IMR-90 (cell line): ENCODE measurements at places on chromosomes 2 and 18. TPM values are rescaled to one million over a fixed set of nuclear protein-coding genes. Genes with fewer than 3 reads are reported as not detected.

Gene KIDINS220
- 63.4 and 80.3 TPM in 2 replicates for total RNA-seq

Gene CDCA7
- total RNA-seq, result 11.4 and 12.0 TPM in 2 replicates

- H3K4me1 ChIP-seq, result peaks cover 32% of the 10 kb centered on the region
- no peaks in the 10 kb centered on the region for H3K36me3 ChIP-seq
- no peaks in the 10 kb centered on the region for H3K27me3 ChIP-seq
- DNase-seq, result no peak
Observed at GRCh38 chr2:86000131-86000937, 105.4 kb downstream of the POLR1A start.

- no peak overlapping the region for H3K27ac ChIP-seq
- H3K36me3 ChIP-seq, result peaks cover 24% of the 10 kb centered on the region
- no peaks in the 10 kb centered on the region for H3K27me3 ChIP-seq
- H3K4me3 ChIP-seq, result no peak overlapping the region
- no peak for DNase-seq
- H3K4me1 ChIP-seq, result peaks cover 2% of the 10 kb centered on the region; the same call in 1 of the 2 replicates
Observed at GRCh38 chr2:159445307-159445706, 158.8 kb upstream of the WDSUB1 start.

- H3K27ac ChIP-seq, result no peak overlapping the region
- no peak overlapping the region for H3K4me3 ChIP-seq
- H3K36me3 ChIP-seq, result peaks cover 1% of the 10 kb centered on the region; the same call in 1 of the 2 replicates
- peak; percentile 73 for DNase-seq
Observed at GRCh38 chr18:7812431-7813063, 245.4 kb downstream of the PTPRM start.

- H3K4me3 ChIP-seq, result no peak overlapping the region
- H3K36me3 ChIP-seq, result no peaks in the 10 kb centered on the region; the same call in 1 of the 2 replicates
- no peak overlapping the region for H3K27ac ChIP-seq
- DNase-seq, result no peak
Observed at GRCh38 chr18:9029131-9029530, 73.4 kb upstream of the NDUFV2 start.

GRCh38 chr2:84766791-84767190 lies 114.1 kb downstream of the TRABD2A start:
- no peaks in the 10 kb centered on the region for H3K36me3 ChIP-seq
- no peak for DNase-seq
- peaks cover 1% of the 10 kb centered on the region; the same call in 1 of the 2 replicates for H3K27me3 ChIP-seq
- H3K4me3 ChIP-seq, result no peak overlapping the region
- no peak overlapping the region for H3K27ac ChIP-seq

GRCh38 chr2:133734716-133735495 lies 166.6 kb upstream of the NCKAP5 start:
- no peak overlapping the region for H3K4me3 ChIP-seq
- DNase-seq, result no peak
- no peaks in the 10 kb centered on the region for H3K36me3 ChIP-seq
- H3K27ac ChIP-seq, result no peak overlapping the region

DNA sequence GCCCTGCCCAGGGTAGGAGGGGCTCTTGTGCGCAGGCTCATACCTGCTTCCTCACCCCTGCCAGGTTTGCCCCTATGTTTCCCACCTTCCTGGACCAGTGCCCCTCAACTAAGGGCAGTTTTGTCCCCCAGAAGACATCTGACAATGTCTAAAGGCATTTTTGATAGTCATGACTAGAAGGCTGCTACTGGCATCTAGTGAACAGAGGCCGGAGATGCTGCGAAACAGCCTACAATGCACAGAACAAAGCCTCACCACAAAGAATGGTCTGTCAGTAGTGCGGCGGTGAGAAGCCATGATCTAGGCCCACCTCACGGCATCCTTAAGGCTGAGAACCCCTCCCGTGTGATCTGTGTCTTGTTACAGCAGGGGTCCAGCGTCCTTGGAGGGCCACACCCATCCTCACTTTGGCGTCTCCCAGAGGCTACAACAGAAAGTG lies 96.0 kb downstream of the TMEM17 start:
- H3K27ac ChIP-seq, result no peak overlapping the region
- no peak for DNase-seq
- no peak overlapping the region for H3K4me3 ChIP-seq
- no peaks in the 10 kb centered on the region for H3K36me3 ChIP-seq
- peaks cover 6% of the 10 kb centered on the region for H3K27me3 ChIP-seq

DNA sequence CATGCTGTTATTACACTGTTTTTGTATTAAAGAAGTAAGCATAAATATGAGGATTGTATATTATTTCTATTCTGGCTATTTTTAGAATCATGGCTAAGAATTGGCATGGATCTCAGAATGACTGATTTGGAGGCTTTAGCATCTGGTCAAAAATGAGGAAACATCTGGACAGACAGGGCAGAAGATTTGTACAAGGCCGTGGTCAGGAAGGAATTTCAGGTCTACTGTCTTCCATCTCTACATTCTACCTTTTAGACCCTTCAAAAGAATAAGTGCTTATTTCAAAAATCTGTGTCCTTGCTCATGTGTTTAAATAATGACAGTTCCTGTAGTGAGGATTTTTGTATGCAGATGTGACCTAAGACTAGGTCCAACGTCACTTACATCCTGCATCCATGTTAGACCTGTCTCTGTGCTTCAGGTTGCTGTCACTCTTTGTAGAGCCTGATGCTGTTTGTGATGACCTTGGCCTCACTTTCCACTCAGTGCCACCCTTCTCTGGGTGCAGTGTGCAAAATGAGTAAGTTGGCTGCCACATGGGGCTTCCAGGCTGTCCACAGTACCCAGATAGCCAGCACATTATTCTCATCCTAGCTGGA lies 54.7 kb upstream of the B3GNT2 start:
- H3K27ac ChIP-seq, result no peak overlapping the region
- H3K4me3 ChIP-seq, result no peak overlapping the region
- no peaks in the 10 kb centered on the region for H3K36me3 ChIP-seq
- no peak for DNase-seq
- H3K27me3 ChIP-seq, result no peaks in the 10 kb centered on the region
- no peaks in the 10 kb centered on the region for H3K4me1 ChIP-seq

GRCh38 chr2:232354069-232354468 lies 24.5 kb upstream of the ALPP start:
- H3K27me3 ChIP-seq, result peaks cover 44% of the 10 kb centered on the region
- no peak for DNase-seq
- no peak overlapping the region for H3K27ac ChIP-seq
- H3K4me1 ChIP-seq, result no peaks in the 10 kb centered on the region

DNA sequence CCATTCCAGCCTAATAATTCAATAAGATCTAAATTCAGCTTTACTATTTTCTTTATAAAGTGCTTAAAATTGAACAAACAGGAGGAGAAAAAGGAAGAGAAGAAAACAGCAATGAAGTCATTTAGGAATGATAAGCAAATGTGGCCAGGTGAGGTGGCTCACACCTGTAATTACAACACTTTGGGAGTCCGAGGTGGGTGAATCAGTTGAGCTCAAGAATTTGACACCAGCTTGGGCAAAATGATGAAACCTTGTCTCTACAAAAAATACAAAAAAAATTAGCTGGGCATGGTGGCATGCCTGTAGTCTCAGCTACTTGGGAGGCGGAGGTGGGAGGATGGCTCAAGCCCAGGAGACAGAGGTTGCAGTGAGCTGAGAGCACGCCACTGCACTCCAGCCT lies 129.0 kb downstream of the CAMKMT start:
- H3K4me1 ChIP-seq, result no peaks in the 10 kb centered on the region
- no peak overlapping the region for H3K27ac ChIP-seq
- no peak overlapping the region for H3K4me3 ChIP-seq
- DNase-seq, result no peak

- peaks cover 2% of the 10 kb centered on the region; the same call in 1 of the 2 replicates for H3K36me3 ChIP-seq
- no peak overlapping the region; the same call in 1 of the 2 replicates for H3K4me3 ChIP-seq
- H3K27me3 ChIP-seq, result no peaks in the 10 kb centered on the region
Observed at GRCh38 chr18:12838178-12838634, 45.8 kb downstream of the PTPN2 start.

- H3K4me1 ChIP-seq, result no peaks in the 10 kb centered on the region
- DNase-seq, result no peak
- H3K4me3 ChIP-seq, result no peak overlapping the region
- H3K27ac ChIP-seq, result no peak overlapping the region
- no peaks in the 10 kb centered on the region for H3K36me3 ChIP-seq
- no peaks in the 10 kb centered on the region for H3K27me3 ChIP-seq
Observed at GRCh38 chr2:83517727-83518368, 941.2 kb downstream of the SUCLG1 start.

GRCh38 chr18:36078751-36079529 lies 11.6 kb upstream of the RPRD1A start:
- H3K27me3 ChIP-seq, result no peaks in the 10 kb centered on the region
- peak; percentile 71 for DNase-seq
- H3K4me1 ChIP-seq, result peaks cover 3% of the 10 kb centered on the region; the same call in 1 of the 2 replicates
- H3K27ac ChIP-seq, result no peak overlapping the region
- H3K36me3 ChIP-seq, result no peaks in the 10 kb centered on the region

DNA sequence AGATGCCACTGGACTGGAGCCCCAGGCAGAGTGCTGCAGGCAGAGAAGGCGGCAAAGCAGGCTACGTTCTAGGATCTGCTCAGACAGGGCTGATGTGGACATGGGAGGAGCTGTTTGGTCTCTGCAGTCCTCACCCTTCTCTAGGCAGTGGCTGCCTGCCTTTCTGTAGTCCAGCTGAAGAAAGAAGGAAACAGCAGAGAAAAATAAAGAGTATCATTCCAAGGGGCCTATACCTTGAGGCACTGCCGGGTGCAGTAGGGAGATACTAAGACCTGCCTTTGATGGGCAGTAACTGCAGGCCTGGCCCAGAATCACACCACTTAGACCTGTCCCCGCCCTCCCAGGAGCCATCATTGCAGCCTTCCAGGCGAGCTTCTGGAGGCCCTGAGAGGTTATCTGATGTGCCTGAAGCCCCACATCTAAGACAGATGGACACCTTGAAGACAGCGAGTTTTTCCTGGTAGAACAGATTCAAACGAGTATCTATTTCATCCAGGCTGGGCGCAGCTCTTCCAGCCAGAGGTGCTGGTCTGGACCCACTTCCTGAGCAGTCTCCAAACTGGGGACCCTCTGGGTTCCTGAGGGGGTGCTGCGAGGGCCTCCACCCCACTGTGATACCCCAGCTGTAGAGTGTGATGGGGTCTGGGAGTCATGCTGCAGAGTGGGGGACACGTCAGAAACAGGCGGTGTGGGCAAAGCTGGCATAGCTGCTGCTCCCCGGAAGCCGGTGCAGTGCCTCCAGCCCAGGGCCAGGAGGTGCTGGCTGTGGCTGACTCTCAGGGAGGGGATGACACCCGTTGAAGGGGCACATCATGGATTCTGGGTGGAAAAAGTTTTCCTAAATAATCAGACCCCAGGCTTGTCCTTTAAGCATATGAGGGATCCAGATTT lies 87.3 kb upstream of the OTOS start:
- no peak overlapping the region for H3K27ac ChIP-seq
- no peak for DNase-seq
- no peaks in the 10 kb centered on the region for H3K36me3 ChIP-seq

- DNase-seq, result no peak
- peaks cover 6% of the 10 kb centered on the region for H3K4me1 ChIP-seq
- no peak overlapping the region for H3K27ac ChIP-seq
- no peaks in the 10 kb centered on the region for H3K36me3 ChIP-seq
- peaks cover 17% of the 10 kb centered on the region; the same call in 1 of the 2 replicates for H3K27me3 ChIP-seq
Observed at GRCh38 chr2:240208096-240208495, 67.6 kb upstream of the OTOS start.

GRCh38 chr2:177153805-177154204 lies 58.8 kb upstream of the HNRNPA3 start:
- H3K4me1 ChIP-seq, result no peaks in the 10 kb centered on the region
- H3K4me3 ChIP-seq, result no peak overlapping the region
- no peak overlapping the region for H3K27ac ChIP-seq
- H3K36me3 ChIP-seq, result no peaks in the 10 kb centered on the region
- peaks cover 14% of the 10 kb centered on the region for H3K27me3 ChIP-seq
- DNase-seq, result no peak

DNA sequence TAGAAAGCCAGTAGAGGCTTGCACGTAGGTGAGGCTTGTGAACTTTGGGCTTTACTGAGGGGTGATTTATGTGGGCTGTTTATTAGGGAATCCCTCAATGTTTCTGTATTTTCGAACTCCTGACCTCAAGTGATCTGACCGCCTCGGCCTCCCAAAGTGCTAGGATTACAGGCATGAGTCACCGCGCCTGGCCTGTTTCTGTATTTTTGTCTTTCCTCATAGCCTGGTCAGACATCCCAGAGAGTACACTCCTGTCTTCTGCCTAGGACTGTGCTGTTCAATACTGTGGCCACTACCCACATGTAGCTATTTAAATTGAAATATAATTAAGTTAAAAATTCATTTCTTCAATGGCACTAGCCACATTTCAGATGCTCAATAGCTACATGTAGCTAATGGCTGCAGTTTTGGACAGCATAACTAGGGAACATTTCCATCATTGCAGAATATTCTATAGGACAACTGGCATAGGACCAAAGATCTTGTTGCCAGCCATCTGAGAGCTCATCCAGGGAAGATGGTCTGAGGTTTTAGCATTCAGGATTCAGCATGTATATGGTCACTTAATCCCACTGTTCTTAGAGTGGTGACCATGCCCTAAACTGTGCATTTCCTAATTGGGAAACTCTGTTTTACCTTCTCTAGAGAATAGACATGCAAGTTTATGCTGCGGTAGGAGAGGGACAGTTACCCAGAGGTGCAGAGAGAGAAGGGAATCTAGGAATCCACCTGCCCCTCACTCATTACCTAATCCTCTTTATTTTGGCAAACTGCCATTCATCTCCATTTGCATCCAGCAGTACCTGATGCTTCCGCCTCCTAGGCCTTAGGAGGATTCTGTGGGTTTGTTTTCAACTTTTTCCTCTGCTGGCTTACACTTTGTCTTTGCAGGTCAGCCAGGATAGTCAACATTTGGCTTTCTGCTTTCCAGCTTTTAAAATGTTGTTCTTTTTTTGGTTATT lies 64.4 kb downstream of the LCLAT1 start:
- no peaks in the 10 kb centered on the region for H3K36me3 ChIP-seq
- no peak overlapping the region for H3K27ac ChIP-seq
- H3K4me3 ChIP-seq, result no peak overlapping the region
- peak; percentile 60 for DNase-seq
- H3K27me3 ChIP-seq, result no peaks in the 10 kb centered on the region

DNA sequence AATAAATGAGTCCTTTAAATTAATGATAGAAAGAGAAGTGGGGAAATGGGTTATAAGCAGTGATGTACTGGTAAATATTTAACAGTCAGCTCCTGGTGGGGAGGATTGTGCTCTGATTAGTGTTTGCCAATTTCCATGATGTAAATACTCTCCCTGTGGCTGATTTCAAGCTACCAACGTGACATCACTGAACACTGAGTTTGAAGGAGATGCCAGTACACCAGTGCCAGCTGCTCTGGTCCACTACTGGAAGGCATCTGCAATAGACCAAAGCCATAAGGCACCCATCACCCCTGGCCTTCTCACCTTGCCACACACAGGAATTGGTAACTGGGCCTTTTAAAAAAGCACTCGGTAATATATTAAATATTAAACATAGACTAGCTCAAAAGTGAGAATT lies 77.7 kb downstream of the TGOLN2 start:
- peak; percentile 39 for DNase-seq
- no peak overlapping the region for H3K27ac ChIP-seq
- no peak overlapping the region for H3K4me3 ChIP-seq
- no peaks in the 10 kb centered on the region for H3K27me3 ChIP-seq
